ENCODE measurements at places on chromosomes 11 and 22.

DNA sequence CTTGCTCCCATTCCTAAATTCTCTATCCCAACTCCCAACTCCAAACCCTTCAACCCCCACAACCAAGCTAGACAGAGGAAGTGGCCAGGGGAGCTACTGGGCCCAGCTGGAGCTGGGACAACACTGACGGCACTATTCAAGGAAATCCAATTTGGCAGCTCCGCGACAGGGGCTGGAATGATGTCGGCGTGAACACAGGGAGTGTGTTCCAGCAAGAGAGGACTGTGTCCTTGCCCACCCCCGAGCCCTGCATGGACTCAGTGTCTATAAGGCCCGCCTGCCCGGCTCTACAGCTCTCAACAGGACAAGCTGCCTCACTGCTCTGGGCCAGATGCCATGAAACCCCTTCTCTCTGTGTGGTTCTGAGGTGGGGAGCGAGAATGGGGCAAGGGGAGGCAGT is 11.3 kb downstream of the PCSK7 start:
- no peak for DNase-seq

DNA sequence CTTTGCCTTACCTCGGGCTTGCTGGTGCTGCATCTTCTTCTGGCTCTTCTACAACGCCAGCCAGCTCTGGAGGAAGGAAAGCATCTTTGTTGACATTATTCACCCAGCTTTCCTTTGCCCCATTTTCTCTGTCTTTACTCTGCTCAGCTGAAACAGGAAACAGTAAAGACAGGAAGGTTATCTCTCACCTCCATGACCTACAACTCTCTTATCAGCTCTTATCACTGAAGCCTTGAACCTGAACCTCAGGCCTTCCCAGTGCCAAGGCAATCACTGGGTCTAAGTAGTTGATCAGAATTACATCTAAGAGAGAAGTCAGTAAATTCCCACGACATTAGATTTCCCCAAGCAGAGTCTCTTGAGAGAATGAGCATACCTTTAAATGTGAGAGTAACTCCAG is 59.6 kb upstream of the CCDC89 start:
- no peak for DNase-seq

GRCh38 chr22:27651486-27651885 is 150.1 kb downstream of the MN1 start:
- no peak for DNase-seq

DNA sequence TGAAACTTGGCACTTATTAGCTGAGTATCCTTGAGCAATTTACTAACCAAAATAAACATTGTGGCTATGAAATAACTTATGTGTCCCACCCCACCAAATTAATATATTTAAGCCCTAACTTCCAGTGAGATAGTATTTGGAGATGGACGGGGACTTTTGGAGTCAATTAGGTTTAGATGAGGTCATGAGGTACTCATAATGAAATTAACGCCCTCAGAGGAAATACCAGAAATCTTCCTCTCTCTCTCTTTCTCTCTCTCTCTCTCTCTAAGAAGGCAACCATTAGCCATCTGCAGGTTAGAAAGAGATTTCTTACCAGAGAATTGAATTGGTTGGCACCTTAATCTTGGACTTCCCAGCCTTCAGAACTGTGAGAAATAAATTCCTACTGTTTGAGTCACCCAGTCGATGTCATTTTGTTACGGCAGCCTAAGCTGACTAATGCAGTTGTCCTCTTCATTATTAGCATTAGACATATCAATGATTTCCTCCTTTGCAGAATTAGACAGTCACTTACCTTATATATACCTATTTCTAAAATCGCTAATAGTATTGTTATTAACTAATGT is 1284.0 kb downstream of the FAM181B start:
- no peak for DNase-seq

DNA sequence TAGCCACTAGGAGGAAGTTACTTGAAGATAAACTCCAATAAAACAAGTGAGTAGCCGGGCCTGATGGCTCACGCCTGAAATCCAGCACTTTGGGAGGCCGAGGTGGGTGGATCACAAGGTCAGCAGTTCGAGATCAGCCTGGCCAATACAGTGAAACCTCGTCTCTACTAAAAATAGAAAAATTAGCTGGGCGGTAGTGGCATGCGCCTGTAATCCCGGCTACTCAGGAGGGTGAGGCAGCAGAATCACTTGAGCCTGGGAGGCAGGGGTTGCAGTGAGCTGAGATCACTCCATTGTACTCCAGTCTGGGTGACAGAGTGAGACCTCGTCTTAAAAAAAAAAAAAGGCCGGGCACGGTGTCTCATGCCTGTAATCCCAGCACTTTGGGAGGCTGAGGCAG is 34.0 kb upstream of the CLPB start:
- no peak for DNase-seq
